ENCODE measurements at places on chromosomes 13 and 19. TPM values are rescaled to one million over a fixed set of nuclear protein-coding genes. Genes with fewer than 3 reads are reported as not detected.

Gene SIGLEC10
- not detected for total RNA-seq

Gene C19orf33
- 27.9 TPM for total RNA-seq

Gene SLAIN1
- total RNA-seq, result 0.91 TPM

Gene RNF225
- not detected for total RNA-seq

Gene PRR20B
- not detected for total RNA-seq

Gene KLF1
- not detected for total RNA-seq

Gene LAIR1
- total RNA-seq, result not detected

Gene TEX101
- total RNA-seq, result not detected

Gene KIR3DL2
- not detected for total RNA-seq

Gene ZNF536
- not detected for total RNA-seq

Gene CYP2F1
- total RNA-seq, result not detected

Gene CEP89
- total RNA-seq, result 13.9 TPM

Gene TMEM145
- not detected for total RNA-seq

Gene FGF21
- not detected for total RNA-seq

Gene CGB5
- 12.3 TPM for total RNA-seq

Gene DPF1
- total RNA-seq, result 3.9 TPM

Gene PSG3
- total RNA-seq, result not detected

Gene CYP2A6
- not detected for total RNA-seq

Gene SWSAP1
- 1.2 TPM for total RNA-seq

Gene CD37
- total RNA-seq, result not detected

Gene ZNF135
- total RNA-seq, result 3.5 TPM

Gene ZNF700
- total RNA-seq, result 7.2 TPM

Gene ZNF615
- 12.5 TPM for total RNA-seq
